ENCODE measurements at places on chromosomes 5 and 9.

DNA sequence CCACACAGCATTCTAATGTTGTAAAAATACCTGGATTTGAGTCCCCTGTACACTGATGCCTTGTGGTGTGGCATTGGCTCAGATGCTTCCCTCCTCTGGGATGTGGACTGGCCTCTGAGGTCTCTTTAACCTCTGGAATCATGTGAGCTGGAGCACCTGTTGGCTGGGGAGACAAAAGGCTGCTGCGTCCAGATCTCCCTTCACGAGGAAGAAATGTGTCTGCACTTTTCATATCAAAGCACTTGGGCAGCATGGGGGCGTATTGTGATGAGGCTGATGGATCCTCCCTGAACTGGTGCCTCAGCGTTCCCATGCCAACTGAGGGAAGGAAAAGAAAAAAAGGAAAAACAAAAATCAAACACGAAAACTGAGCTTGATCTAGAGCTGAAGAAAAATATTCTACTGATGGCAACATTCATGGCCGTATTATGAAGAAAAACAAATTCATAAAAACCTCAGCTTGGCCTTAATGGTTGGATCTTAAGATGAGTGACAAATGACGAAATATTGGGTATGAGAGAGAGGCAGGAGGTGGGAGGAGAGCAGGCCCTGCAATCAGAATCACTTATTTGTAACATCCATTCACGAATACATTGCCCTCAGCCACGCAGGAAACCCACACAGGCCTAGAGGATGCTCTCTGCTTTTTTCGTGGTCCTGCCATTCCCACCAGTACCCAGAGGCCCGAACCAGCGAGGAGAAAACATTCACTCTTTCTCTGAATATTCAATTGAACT, 26.2 kb downstream of the GRIA1 start:
- DNase-seq, result no peak

- DNase-seq, result no peak
These were observed 12.4 kb upstream of the ASS1 start for GRCh38 chr9:130432362-130432761.

DNA sequence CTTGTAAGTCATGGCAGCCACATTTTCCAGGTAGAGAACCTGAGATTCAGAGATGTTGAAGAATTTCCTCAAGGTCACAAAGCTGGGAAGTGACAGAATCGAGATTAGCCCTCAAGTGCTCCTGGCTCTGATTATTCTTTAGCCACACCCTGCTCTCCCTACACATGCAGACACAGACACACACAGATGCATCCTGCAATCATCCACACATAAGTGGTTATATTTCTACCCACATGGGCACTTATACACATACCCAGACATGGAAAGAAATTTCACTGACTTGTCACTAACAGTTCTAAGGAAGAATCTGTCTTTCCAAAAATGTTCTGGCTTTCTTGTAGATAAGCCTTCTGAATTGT, 32.2 kb upstream of the GALNT10 start:
- DNase-seq, result no peak

DNA sequence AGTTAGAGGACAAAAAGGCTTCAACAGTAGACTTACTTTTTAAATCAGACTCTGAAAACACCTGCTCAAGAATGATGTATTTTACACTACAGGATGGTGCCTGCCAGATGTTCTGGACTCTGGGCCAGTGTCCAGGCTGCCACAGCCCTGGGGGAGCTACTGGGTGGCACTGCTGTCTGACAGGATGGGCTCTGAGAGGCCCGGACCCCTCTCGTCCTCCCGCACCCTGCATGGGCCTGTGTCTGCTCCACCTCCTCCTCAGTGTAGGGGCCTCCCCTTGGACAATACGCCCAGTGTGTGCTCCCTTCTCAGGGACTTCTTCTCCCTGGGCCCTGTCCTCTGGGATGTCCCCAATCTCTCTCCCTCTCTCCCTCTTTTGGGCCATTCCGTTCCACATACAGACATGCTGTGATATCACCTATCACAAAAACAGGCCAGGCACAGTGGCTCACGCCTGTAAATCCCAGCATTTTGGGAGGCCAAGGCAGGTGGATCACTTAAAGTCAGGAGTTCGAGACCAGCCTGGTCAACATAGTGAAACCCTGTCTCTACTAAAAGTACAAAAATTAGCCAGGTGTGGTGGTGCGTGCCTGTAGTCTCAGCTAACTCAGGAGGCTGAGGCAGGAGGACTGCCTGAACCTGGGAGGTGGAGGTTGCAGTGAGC, 23.4 kb downstream of the GFPT2 start:
- DNase-seq, result no peak

DNA sequence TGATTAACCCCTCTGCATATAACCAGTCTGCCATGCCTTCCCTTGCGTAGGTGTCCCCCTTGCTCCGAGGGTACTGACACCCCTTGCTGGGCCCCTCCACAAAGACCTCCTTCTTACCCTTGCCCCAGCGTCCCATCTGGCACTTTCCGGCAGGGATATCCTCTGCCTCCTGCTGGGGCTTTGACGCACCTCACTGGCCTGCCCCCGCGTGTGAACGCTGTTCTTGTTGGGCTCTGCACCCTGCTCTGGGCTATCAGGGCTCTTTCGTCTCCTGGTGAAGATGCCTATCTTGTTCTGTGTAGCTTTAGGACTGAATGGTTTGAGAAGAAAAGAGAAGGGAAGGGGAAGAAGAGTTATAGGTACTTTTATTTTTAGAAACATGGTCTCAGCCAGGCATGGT, 53.0 kb downstream of the SUB1 start:
- DNase-seq, result no peak

- DNase-seq, result no peak
These were observed 61.7 kb upstream of the PSD2 start for GRCh38 chr5:139733698-139734538.

GRCh38 chr5:119329666-119330065, 26.2 kb upstream of the TNFAIP8 start:
- no peak for DNase-seq

Data from left renal pelvis (tissue), 4 donors.